Melanocyte of skin (primary cell): ENCODE measurements at places on chromosomes 2 and 18. TPM values are rescaled to one million over a fixed set of nuclear protein-coding genes. Genes with fewer than 3 reads are reported as not detected.

NCKAP1 gene
- 115 and 124 TPM in 2 replicates for total RNA-seq

PKDCC gene
- 8.0 and 14.0 TPM in 2 replicates for total RNA-seq

HOXD10 gene
- total RNA-seq = not detected in 2 replicates

WNT10A gene
- 0.34 TPM in 1 of 2 replicates, not detected in the other for total RNA-seq

C2orf42 gene
- 18.2 and 23.6 TPM in 2 replicates for total RNA-seq

CDC42EP3 gene
- 59.6 and 114 TPM in 2 replicates for total RNA-seq

KYNU gene
- total RNA-seq = 157 and 177 TPM in 2 replicates

FABP1 gene
- total RNA-seq = not detected in 2 replicates

POTEI gene
- not detected in 2 replicates for total RNA-seq

RGPD5 gene
- total RNA-seq = 15.3 and 34.4 TPM in 2 replicates

UGT1A10 gene
- total RNA-seq = not detected in 2 replicates

NEDD4L gene
- 240 and 359 TPM in 2 replicates for total RNA-seq

REG3A gene
- total RNA-seq = not detected in 2 replicates

SLC9A2 gene
- not detected in 2 replicates for total RNA-seq

SERPINB10 gene
- 1.00 TPM in 1 of 2 replicates, not detected in the other for total RNA-seq
